Testis (tissue), 5 donors: ENCODE measurements at places on chromosomes 7 and 10.

DNA sequence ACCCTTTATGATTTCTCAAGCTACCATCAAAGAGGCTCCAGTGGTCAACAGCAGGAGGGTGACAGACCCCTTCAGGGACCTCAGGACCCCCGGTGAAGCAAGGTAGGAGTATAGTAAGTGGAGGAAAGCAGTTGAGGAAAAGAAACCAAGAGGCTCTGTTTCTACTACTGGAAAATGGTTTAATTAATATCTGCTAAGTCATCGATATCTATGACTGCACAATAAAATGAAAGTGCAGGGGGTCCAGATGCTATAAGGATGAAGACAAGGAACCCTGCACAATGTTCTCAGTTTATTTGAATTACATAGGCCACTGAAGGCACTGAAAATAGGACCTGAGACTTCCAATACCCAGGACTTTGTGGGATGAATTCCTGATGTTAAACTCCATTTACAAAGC is 23.7 kb downstream of the AMPH start:
- no peaks in the 10 kb centered on the region for H3K36me3 ChIP-seq
- no peak overlapping the region for H3K27ac ChIP-seq
- H3K4me1 ChIP-seq, result no peaks in the 10 kb centered on the region
- no peak overlapping the region for H3K4me3 ChIP-seq

DNA sequence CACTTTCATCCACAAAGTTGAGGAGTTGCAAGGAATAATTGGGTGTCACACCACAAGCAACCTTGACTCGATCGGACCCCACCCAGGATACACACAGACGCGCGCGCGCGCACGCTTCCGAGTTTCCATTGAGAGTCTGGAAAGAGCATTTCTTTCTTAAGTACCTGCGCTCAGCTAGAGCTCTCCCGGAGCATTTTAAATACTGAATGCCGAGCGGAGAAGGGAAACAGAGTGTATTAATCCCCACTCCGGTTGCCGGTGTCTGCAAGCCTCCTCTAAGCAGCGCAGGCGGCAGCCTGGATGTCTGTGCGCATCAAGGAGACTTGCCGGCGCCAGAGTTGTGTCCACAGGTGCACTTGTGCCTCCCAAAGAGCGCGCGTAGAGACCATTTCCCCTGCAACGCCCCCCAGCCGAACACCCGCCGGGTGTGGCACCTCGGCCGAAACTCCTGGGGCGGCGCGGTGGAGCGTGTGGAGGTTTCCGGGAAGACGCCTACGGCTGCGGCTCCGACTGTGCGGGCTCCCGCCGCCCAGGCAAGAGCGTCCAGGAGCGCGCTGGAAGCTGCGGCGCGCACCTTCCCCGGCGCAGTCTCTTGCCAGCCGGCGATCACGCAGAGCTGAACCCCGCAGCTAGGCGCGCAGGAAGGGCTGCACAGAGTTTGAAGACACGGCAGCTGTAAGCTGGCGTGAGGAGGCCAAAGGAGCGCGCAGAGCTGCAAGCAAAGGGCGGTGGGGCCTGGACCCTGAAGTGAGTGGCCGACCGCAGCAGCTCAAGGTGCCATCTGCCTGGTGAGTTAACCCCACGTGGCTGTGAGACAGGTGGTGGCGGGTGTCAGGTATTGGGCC is 1.1 kb upstream of the FEZF1 start:
- no peak overlapping the region for H3K27ac ChIP-seq
- H3K36me3 ChIP-seq, result no peaks in the 10 kb centered on the region
- peaks cover 9% of the 10 kb centered on the region for H3K27me3 ChIP-seq
- DNase-seq, result peak; percentile 42
- peaks cover 12% of the 10 kb centered on the region for H3K4me1 ChIP-seq

DNA sequence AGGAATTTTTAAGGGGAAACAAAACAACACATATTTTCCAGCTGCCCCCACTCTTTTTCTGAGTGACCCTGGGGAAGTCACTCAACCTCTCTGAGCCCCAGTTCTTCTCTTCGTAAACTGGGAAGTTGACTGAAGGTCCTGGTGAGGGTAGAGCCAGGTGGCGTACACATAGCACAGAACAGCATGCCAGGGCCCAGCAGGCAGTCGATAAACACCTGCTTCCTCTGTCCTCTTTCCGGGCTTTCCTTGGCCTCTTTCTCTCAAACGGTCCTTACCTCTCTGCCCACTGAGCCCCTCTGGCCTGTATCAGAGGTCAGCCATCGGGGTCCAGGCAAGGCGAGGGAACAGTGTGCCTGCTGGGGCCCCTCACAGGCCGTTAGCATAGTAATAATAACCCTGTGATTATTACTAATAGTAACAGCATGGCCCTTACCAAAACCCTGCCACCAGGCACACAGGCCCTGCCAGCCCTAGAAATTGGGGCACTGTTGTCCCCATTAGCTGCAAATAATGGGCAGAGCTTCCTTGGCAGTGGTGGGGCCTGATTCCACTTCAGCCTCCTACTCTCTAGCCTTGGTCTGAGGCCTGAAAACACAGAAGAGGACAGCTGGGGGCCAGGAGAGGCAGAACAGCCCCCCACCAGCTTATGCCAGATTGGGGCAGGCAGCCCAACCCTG is 37.3 kb upstream of the SLC29A3 start:
- no peak overlapping the region for H3K4me3 ChIP-seq
- no peaks in the 10 kb centered on the region for H3K36me3 ChIP-seq
- H3K4me1 ChIP-seq, result no peaks in the 10 kb centered on the region
- no peak for DNase-seq

- H3K36me3 ChIP-seq, result no peaks in the 10 kb centered on the region
- H3K27ac ChIP-seq, result no peak overlapping the region
- no peak for DNase-seq
- no peaks in the 10 kb centered on the region for H3K27me3 ChIP-seq
These were observed 4.3 kb upstream of the GLCCI1 start for GRCh38 chr7:7964250-7964649.

GRCh38 chr7:134315679-134316538 is 821 bp downstream of the SLC35B4 start:
- peak overlapping the region; percentile 63 for H3K27ac ChIP-seq
- peak overlapping the region; percentile 88 for H3K4me3 ChIP-seq
- H3K4me1 ChIP-seq, result no peaks in the 10 kb centered on the region
- no peak for DNase-seq

DNA sequence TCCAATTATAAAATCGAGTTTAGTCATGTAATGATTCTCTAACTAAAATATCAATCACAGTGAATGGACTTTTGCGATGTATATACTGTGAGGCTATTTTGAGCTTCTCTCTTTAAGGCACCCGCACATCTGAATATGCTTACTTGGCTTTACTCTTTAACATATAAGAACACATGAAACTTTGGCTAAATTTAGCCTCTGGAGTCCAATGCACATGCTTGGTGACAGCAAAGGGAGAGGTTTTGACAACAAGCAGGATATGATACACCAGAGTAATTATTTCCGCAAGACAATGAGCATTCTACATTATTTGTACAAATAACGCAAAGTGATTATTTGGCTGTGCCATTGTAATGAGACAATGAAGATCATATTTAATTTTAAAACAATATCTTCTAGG is 72.4 kb downstream of the ARID5B start:
- H3K27ac ChIP-seq, result no peak overlapping the region
- DNase-seq, result no peak
- peaks cover 24% of the 10 kb centered on the region for H3K4me1 ChIP-seq
- no peak overlapping the region for H3K4me3 ChIP-seq
- no peaks in the 10 kb centered on the region for H3K27me3 ChIP-seq
- no peaks in the 10 kb centered on the region for H3K36me3 ChIP-seq

DNA sequence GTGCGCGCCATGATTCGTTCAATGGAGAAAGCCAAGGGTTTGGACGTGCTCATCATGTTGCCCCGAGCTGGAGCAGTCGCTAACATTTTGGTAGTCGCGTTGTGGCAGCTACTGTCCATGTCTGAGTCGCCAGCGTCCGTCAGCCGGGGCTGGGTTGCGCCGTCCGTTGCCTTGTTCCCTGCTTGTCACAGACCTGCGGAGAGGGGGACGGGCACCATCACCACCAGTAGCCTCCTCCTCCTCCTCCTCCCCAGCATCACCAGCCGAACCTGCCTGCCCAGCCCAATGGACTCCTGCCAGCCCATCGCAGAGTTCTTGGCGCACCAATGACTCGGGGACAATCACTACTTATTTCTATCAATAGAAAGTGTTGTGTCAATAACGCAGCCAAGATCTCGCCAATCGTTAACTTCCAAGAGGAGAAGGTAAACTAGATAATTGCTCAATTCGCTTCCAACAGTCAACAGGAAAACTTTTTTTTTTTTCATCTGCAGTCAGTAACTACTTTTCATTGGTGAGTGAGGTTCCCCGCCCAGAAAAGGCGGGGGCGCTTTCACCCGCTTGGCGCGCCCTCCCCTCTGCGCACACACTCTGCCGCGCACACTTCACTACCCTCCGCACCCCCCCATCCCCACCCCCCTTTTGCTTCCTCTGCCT is at the start of gene FEZF1:
FEZF1 (minus strand) TSS at position 432 of the 657 bp plus-strand sequence; CDS start at position 119, 313 bp downstream.
- peaks cover 12% of the 10 kb centered on the region for H3K4me1 ChIP-seq
- H3K4me3 ChIP-seq, result peak within 1 kb of the TSS; percentile 43
- H3K36me3 ChIP-seq, result no peaks in the 10 kb centered on the region
- DNase-seq, result no peak

GRCh38 chr7:158887594-158887993 is 31.2 kb downstream of the DYNC2I1 start:
- H3K4me3 ChIP-seq, result no peak overlapping the region
- H3K27ac ChIP-seq, result no peak overlapping the region
- DNase-seq, result no peak
- no peaks in the 10 kb centered on the region for H3K4me1 ChIP-seq
- no peaks in the 10 kb centered on the region for H3K27me3 ChIP-seq
- H3K36me3 ChIP-seq, result no peaks in the 10 kb centered on the region

DNA sequence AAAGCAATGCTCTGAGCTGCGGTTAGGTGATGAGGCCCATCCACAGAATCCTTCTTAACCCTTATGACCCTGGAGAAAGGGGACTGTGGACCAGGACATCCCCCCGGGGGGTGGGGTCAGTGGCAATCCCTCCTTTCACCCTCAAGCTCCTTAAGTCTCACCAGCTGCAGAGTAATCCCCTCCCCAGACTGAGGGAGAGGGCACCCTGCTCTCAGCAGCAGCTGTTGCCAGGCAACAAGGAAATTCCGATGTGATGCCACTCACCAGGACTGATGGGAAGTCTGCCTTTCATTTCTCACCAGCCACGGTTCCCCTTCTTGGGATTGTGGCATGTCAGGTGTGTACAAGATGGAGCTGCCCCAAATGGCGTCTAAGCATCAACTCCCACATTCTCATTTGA is 129.6 kb downstream of the DOCK1 start:
- no peaks in the 10 kb centered on the region for H3K4me1 ChIP-seq
- no peaks in the 10 kb centered on the region for H3K27me3 ChIP-seq
- no peak overlapping the region for H3K27ac ChIP-seq
- H3K36me3 ChIP-seq, result no peaks in the 10 kb centered on the region

DNA sequence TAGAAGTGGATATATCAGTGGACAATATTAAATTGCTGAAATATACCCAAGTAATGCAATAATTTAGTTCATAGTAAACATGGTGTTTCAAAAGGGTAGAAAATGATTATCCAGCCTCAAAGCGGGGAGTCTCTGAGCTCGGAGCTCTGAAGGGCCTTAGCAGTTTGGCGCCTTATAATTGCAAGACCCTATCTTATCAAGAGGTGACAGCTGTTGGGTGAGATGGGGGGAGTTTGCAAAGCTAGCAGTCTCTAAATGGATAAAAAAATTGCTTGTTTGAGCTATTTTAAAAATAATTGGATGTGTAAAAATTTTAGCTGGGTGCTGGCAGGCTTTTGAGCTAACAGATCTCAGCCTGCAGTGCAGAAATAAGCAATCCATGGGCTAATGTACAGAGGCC is 219.2 kb downstream of the CCSER2 start:
- no peaks in the 10 kb centered on the region for H3K36me3 ChIP-seq
- H3K27me3 ChIP-seq, result no peaks in the 10 kb centered on the region
- no peak overlapping the region for H3K27ac ChIP-seq
- no peaks in the 10 kb centered on the region for H3K4me1 ChIP-seq
- no peak overlapping the region for H3K4me3 ChIP-seq

DNA sequence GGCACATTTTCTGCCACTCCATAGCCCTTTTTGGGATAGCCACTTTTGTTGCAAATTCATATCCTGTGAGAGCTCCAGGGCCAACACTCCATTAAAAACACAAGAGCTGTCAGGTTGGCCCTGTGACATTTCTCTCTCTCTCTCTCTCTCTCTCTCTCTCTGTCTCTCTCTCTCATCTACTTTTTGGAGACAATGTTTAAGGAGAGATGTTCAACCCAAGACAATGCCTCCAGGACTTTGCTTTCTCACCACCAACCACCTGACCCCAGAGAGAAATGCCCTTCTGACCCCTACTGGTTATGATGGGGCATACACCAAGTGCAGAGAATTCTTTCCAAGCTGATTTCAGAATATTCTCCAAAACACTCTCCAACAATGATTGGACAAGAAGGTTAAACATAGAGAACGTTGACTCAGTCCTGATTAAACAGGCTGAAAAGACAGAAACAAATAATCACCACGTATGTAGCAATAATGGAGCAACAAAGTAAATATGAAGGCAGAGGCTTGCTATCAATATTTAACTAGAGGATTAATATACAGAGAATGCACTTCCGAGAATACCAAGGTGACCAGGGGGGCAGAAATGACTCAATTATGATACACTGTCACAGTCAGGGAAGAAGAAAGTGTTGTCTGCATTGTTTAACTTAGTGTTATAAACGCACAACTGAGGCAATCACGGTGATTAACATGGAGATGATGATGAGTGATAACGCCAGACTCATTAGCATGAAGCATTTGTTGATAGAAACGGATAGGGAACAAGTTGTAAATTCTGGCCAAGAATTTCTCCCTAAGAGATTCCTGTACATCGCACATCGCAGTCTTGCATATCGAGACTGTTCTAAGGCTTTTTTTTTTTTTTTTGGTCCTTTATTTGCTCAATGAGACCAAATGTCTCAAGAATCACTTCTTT is 178.5 kb downstream of the NRP1 start:
- no peaks in the 10 kb centered on the region for H3K36me3 ChIP-seq
- no peaks in the 10 kb centered on the region for H3K27me3 ChIP-seq
- H3K4me1 ChIP-seq, result peaks cover 35% of the 10 kb centered on the region
- H3K4me3 ChIP-seq, result no peak overlapping the region
- H3K27ac ChIP-seq, result no peak overlapping the region
- peak; percentile 38 for DNase-seq

GRCh38 chr7:144982133-144982532 is 146.3 kb upstream of the TPK1 start:
- no peak overlapping the region for H3K27ac ChIP-seq
- no peak for DNase-seq
- no peaks in the 10 kb centered on the region for H3K27me3 ChIP-seq
